ENCODE measurements at places on chromosomes 1 and 21.
A peak's percentile ranks its signal among the peaks of the same experiment; 100 is the strongest.

- DNase-seq = no peak
Observed at GRCh38 chr1:61158591-61158990, 76.2 kb downstream of the NFIA start.

- no peak for DNase-seq
Observed at GRCh38 chr1:204408074-204408507, 3.5 kb downstream of the PPP1R15B start.

DNA sequence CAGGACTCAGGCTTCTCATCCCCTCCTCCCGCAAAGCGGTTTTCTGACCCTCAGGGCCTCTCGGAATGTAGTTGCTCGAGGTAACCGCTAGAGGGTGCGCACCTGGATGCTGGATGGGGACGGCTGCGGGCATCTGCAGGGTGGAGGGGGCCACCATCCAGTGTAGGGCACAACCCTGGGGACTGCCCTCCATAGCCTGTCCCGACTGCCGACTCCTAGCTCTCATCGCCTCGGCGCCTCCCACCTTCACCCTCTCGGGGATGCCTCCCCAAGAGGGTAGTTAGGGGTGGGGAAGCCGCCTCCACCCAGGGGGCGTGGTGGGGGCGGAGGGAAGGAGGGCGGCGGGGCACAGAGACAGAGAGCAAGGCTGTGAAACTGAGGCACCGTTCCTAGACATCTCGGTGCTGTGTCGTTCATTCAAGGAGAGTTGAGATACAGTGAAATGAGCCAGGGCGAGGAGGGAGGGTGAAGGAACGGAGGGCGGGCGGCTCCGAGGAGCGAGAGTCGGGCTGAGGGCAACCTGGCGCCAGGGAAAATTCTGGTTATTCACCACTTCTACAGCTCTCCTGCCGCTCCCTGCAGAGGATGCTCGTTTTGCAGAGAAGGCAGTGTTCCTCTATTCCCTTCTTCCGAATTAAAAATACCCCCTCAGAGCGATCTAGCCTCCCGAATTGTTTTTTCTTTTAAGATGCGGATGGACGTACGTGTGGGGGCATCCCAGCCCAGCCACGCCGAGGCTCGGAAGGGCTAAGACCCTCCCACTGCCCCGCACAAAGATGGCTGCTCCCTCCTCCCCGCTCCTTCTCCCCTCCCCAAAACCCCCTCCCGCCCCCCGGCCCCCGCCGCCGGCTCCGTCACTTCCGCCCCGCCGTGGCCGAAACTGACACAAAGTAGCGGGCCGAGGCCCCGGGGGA lies at the start of gene ATP8B2:
TSS of gene ATP8B2 (plus strand) at position 857 of the 914 bp plus-strand sequence. CDS start 2,617 bp downstream, outside the sequence.
- peak; percentile 90 for DNase-seq

GRCh38 chr1:190168116-190168892 lies 309.4 kb downstream of the BRINP3 start:
- DNase-seq = no peak

- peak; percentile 57 for DNase-seq
Observed at GRCh38 chr1:1206376-1206965, at the start of gene TNFRSF18. Gene TNFRSF18, minus strand, starts transcription at chr1:1206592. Its CDS starts 21 bp downstream, at chr1:1206571.

DNA sequence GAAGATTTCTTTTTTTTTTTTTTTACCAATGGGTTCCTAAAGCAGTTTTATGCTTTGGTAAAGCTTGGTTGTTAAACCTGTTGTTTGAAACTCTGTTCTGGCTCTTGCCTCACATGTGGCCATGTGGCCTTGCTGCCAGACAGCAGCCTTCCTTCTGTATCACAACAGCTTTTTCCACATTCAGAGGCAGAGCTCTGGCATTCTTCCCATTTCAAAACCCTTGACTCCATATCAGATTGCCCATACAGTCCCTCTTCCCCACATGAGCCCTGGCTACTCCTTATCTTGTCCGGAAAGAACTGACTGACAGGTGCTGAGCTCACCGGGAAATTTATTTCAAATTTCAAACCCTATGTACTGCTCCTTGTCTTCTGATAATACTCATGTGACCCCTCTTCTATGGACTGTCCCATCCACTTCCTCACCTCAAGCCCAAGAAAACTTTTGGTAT lies 38.5 kb upstream of the LAX1 start:
- no peak for DNase-seq

DNA sequence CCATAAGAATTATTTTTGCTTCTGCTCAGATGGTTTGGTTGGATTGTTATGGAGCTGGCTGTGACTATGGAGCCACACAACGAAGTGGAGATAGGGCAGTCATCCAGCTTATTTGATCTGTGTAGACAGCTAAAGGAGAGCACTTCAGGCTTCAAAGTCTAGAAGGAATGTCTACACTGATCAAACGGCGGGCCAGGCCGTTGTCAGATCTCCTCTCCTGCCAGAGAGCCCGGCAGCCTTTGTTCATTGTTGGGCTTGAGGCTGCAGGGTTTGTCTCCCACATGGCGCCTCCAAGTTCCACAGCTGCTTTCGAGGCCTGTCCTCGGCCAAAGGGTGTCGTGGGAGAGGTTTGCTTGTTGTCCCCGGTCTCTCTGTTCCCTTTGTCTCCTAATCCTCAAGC lies 2.8 kb upstream of the STMN1 start:
- DNase-seq = no peak

Data from WTC11 (cell line).